M059J (cell line): ENCODE measurements at places on chromosomes 5 and 9.

GRCh38 chr9:38208206-38208901, 139.3 kb upstream of the SHB start:
- no peak for DNase-seq

GRCh38 chr5:58172946-58173345, 286.9 kb downstream of the PLK2 start:
- DNase-seq = no peak

- DNase-seq = peak; percentile 15
These were observed at the start of gene FST for GRCh38 chr5:53480416-53481158. FST (plus strand) TSS chr5:53480629; CDS start chr5:53480792, 163 bp downstream.

- DNase-seq = no peak
These were observed 9.5 kb upstream of the MRPS2 start for GRCh38 chr9:135490980-135491464.

- DNase-seq = no peak
These were observed 27.4 kb downstream of the OXCT1 start for GRCh38 chr5:41842777-41843176.

- DNase-seq = no peak
These were observed 84.6 kb upstream of the FBXW11 start for GRCh38 chr5:172090976-172091547.

GRCh38 chr9:127980060-127980705, 606 bp downstream of the EEIG1 start:
- peak; percentile 38 for DNase-seq

GRCh38 chr9:130196643-130197042, 24.4 kb downstream of the NCS1 start:
- DNase-seq = peak; percentile 56

DNA sequence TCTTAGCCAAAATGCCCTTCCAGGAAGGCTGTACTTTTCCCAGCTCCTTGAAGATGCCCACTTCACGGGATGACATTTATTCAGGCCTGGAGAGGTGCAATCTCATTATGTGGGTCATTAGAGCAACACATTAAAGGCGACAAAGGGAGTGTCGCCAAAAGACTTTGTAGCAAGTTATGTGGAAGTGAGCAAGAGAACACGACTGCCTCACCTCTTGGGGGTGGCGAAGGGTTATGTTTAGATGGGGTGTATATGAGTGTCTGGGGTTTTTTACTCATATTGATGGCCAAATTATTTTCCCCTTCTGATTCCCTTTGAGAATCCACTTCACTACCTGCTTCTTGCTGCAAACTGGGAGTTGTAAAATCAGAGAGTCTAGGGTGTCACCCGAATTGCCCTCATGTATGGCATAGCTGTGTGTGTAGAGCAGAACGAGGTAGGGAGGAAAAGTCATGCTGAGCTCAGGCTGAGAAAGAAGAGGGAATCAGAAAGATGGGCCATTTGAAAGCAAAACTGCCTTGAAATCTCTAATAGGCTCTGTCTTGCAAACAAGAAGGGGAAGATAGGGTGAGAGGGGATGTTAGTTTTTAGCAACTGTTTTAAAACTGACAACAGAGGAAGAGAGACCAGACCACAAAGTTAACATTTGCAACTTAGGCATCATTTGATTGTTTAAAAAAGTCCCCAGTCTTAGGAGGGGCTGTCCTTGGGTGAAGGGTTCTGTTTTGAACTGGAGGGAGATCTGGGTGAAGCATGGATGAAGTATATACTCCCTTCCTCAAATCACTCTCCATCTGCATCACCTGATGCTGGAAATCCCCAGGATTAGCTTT, 97.1 kb upstream of the IL12B start:
- DNase-seq = no peak

DNA sequence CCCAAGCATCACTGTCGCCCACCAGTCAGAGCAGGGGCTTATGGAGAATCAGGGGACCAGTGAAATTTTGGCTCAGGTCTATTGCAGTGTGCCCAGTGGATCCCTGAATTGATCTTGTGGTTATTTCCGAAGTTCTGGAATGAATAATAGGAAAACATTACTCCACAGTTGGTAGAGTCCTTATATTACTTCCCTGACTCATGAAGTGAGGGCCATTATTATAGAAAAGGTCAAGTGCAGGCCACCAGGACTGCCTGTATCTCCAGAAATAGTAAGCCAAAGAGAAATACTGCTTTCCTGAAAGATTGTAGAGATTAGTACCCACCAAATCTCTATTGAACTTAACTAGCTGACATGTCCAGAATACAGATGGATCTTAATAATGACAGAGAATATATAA, 335.0 kb downstream of the NPR3 start:
- DNase-seq = peak; percentile 65

DNA sequence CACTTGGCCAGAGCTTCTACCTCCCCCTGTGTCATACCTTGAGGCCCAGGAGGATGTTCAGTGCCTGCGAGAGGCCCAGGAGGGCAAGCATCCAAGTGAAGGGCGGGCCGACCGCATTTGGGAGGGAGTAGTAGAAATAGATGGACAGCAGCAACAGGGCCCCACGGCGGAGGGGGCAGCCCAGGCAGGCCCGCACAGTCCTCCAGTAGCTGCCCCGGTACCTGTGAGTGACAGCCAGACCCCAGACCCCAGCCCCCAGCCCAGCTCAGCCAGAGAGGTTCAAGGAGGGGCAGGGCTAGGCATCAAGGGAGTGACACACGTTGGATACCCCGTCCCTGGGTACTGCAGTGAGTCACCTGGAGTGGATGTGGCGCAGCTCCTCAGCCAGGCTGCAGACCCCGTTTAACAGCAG, 1.4 kb downstream of the STING1 start:
- no peak for DNase-seq

DNA sequence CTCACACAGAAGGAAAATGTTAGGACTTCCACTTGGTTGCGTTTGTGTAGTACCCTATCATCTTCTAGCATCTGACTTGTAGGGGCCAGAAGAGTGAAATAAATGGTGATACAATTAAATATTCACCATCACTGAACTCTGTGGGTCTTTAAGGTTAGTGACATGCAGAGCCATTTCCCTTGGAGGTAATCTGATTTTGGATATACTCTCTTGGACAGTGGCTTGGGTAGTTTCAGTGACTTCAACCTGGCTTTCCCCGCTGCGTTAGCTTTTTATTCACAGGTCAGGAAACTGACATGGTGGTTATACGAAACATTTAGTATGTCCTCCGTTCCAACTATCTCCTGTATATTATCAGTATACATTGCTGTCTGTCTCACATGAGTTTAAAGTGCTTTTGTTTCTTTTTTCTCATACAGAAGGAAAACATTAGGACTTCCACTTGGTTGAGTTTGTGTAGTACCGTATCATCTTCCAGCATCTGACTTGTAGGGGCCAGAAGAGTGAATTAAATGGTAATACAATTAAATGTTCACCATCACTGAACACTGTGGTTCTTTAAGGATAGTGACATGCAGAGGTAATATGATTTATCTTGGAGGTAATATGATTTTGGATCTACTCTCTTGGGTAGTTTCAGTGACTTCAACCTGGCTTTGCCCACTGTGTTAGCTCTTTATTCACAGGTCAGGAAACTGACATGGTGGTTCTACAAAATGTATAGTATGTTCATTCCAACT, 883.6 kb downstream of the TAF11L14 start:
- DNase-seq = no peak

- DNase-seq = peak; percentile 29
These were observed 22.0 kb upstream of the MAPK9 start for GRCh38 chr5:180313677-180314505.

- no peak for DNase-seq
These were observed 78.0 kb downstream of the GABRA1 start for GRCh38 chr5:161925960-161926359.

DNA sequence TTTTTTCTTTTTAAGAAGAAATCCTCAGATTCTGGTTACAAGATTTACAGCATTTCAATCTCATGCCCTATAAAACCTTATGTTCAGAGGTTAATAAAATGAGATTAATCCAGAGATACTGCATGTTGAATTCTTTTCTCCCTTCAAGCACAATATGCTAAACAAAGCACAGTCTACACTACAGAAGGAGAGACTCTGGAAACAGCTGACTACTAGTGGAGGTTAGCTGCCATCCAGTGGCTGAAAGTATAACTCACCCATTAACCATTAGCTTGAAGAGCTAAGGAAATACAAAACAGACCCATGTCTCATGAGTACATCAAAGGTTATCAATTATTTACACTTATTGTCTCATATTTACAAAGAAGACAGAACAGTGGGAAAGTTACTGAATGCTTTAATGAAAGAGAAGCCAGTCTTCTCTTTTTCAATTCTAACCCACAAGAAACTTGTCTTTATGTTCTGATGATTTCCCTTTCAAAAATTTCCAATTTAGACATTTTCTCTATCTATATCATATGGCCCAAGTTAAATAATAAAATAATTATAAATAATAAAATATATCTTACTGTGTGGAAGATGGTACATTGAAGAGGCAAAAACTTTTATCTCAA, 12.7 kb upstream of the DNAH5 start:
- peak; percentile 80 for DNase-seq

DNA sequence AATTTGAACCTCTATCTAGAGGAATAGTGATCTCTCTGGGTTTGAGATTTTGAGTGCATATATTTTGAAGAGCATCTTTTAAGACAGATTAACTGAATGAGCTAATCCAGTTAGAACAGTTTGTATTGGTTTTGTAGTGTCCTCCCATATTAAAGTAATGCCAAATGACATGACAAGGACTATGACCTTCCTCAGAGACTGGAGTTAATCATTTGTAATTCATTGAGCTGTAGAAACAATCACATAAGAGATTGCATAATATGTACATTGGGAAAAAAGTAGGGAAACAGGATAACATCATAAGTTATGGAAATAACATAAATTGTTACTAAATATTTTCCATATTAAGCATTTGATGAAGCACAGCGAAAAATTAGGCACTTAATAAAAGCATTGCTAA, 45.8 kb upstream of the PRDM9 start:
- no peak for DNase-seq
